ENCODE measurements at places on chromosomes 5 and 9.

- no peak for DNase-seq
These were observed 217.1 kb downstream of the PIK3R1 start for GRCh38 chr5:68432682-68433081.

DNA sequence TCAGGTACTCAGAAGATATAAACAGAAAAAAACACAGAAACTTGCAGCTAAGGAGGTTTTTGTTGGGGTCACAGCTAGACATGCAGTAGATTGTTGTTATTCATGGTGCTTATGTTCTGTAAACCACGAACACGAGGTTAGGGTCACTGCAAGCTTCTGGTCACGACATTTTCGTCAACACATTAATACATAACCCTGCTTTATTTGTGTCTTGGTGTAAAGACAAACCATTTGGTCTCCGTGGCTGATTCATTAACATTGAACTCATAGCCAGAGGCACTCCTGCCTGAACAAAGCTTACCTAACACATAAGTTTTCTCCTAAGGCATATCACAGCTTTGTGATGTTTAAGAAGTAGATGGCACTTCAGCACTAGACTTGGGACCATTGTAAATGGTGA lies 16.9 kb downstream of the TEK start:
- DNase-seq: no peak

DNA sequence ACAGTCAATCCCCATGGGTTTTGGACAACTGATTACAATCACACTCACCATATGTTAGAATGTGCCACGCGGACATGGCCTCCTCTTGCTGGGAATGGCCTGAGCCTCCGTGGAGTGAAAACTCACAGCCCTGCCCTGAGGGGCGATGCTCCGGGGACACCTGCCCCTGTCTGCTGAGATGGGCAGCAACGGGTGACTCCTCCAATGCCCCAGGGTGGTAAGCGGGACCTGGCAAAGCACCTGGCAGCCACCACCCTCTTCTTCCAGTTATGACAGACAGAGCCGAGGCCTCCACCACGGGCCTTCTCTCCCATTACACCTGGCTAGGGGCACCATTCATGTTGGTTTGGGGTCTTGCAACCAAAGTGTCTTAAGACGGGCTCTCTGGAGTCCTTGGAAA lies 94.9 kb upstream of the COL5A1 start:
- DNase-seq: no peak

- DNase-seq: no peak
These were observed 131.2 kb upstream of the LPCAT1 start for GRCh38 chr5:1654786-1655495.

GRCh38 chr5:173231381-173231766 lies 3.6 kb downstream of the NKX2-5 start:
- DNase-seq: no peak

GRCh38 chr9:72365525-72366256 lies 683 bp upstream of the ZFAND5 start:
- peak; percentile 70 for DNase-seq

DNA sequence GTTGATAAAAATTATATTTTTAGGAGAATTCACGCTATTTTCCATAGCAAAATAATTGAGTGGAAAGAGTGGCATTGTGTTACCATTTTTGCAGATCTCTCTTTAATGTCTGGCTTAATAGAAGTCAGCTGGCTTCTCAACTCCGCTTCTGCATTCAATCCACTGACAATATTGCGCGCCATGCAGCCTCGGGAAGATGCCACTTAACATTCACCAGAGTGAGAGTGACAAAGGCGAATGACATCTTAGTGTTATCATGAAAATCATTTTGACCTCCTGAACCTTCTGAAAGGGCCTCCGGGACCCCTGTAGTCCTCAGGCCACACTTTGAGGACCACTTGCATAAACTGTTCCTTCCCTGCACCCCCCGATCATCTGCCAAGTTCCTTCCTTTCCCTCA lies 80.1 kb upstream of the ORM1 start:
- DNase-seq: no peak

DNA sequence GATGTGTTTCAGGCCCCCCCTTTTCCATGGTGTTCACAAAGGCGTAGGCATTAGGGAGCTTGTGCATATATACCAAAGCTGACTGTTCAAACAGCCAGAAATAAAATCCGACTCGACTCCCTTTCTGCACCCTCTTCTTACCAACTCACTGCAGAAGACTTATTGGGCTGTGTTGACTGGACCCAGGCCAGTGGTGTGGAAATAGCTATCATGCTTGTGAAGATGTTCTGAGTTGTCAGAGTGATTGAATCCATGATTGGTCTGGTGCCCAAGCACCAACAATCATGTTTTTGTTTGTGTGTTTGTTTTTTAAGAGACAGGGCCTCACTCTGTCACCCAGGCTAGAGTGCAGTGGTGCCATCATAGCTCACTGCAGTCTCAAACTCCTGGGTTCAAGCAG lies 21.6 kb downstream of the TJP2 start:
- DNase-seq: no peak

GRCh38 chr5:83035373-83036100 lies 41.7 kb downstream of the TMEM167A start:
- no peak for DNase-seq

- DNase-seq: no peak
These were observed 9.1 kb downstream of the MAN1B1 start for GRCh38 chr9:137095664-137096517.

DNA sequence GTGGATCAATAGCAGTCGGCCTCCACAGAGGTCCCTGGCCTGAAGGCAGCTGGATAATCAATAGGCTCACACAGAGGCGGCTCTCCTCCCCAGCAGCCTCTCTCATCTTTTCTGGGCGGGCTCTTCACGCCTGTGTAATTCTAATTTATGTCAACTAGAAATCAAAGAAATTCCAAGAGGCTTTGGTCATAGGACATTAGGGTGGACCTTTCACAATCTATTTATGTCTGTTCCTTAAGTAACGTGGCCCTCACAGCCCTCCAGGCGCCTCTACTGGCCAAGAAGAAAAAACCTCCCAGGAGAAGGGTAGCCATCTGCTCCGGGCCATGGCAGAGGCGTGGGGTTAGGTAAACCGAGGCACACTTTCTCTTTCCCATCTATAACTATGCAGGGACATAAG lies 205.1 kb upstream of the EFNA5 start:
- peak; percentile 63 for DNase-seq

DNA sequence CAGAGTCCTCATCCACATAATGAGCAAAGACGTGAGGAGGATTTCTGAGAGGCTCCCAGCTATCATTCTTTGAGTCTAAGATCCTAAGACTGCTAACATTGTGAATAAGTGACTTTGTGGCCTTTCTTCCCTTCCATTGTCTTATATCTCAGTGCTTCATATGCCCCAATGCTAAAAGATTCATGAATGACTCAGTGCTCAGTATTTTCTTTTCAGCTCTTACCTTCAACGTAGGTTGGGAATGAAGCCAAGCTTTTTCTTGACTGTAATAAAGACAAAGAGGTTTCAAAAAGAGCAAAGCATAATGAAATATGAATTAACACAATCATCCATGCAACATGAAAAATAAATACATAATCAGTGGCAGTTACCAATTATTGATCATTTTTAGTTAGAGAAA lies 146.4 kb downstream of the ENTREP1 start:
- DNase-seq: peak; percentile 11

GRCh38 chr9:99113414-99114048 lies 8.6 kb downstream of the TGFBR1 start:
- no peak for DNase-seq

DNA sequence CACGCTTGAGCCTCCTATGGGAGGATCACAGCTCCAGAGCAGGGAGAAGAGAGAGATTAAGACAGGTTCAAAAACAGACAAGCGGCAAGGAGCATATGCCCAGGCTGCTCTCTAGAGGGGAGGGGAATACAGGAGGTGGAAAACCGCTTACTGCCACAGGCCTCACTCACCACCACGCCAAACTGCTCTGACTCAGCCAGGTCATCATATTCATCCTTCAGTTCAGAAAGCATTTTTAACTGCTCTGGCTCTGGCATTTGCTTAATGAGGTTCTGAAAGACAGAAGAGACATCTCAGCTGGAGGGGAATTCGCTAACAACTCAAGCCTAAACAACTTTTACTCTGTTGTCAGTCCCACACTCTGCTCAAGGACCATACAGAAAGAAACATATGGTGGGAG lies 40.1 kb downstream of the PCDHGC5 start:
- peak; percentile 82 for DNase-seq

DNA sequence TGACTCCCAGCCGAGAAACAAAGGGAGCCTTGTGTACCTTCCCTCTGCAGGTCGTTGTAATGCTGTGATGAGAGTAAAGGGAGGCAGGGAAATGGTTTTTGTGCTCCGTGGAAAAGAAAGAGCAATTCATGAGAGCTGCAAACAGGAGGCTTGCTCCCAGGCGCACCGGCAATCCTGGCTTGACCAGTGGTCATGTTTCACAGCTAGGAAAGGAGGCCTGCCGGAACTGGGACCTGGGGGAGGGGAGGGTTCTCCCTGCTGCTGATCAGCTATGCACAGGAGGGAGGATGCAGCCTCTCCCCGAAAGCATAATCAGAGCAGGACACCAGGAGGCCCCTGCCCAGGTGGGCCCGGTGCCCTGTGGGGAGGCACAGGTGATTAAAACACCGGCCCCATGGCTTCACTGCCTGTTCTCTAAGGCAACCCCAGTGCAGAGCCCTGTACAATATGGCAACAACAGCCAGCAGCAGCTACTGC lies 131.3 kb downstream of the ZDHHC21 start:
- no peak for DNase-seq

DNA sequence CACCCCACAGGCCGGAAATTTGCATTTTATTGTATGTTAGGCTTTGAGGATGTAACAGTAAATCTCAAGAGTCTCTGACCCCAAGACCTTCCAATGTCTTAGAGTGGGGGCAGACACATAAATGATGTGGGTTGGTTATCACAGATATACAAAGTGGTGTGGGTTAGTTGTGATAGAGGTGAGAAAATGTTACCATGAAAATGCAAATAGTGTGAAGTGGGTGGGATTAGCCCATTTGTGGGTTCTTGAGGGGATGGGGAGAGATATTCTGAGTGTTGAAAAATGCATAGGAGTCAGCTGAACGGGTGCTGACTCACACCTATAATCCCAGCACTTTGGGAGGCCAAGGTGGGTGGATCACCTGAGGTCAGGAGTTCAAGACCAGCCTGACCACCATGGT lies 7.9 kb upstream of the RNF145 start:
- no peak for DNase-seq

DNA sequence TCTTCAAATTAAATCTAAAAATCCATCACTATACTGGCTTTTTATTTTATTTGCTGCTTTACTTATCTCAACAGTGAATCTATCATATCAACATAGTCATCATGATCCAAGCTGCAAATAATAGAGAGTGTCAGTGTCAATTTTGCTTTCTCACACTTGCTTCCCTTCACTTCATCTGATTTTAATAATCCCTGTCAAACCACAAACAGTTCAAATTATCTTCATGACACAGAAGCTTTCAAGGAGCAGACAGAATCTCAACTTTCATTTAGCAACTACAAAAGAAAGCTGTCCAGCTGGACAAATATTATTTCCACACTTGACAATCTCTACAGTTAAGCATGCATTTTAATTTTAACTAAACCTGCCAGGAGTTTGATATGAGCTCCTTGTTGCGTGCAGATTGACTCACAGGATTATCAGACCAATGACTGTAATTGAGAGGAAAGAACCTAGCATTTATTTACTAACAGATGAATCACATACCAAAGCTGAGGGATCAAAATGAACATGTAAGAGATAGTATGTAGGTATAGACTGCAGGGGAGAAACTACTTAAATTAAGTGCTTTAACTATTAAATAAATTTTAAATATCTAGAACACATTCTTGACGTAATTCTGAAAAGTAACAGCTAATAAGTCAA lies 56.0 kb downstream of the KIAA0825 start:
- DNase-seq: no peak

DNA sequence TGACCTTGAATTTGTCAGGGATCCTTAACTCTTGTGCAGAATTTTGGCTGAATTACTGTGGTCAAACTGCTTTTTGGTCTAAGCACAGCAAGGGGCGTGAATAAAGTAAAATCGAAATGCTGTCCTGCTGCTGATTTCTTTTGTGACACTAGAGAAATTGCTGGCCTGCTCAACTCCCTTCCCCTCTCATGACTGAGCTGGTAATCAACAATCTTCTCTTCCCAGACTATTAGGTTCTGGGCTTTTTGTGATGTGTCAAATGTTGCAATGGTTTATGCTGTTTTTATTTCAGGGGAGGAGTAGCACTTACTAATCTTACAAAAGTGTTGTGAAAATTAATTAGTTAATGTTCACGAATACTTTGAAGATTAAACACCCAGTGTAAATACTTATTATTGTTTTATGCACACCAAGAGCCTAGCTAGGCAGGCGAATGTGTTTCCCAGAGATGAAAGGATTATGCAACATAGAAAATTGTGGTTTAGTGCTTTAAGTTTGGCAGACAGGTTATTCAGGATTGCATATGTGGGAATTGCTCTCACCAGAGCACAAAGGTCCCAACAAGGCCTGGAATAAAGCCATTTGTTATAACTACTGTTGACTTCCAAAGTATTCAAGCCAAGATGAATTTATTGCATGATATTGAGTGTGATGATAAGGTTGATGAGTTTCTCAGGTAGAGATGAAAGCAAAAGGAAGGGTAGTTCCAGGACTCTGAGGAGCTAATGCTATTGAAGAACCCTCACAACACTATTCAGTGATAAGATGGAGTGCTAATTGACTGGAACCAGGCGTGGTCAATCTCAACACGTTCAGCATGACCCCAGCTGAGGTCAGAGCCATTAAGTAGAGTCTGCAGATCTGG lies 280.7 kb upstream of the ZNF608 start:
- DNase-seq: peak; percentile 23

GRCh38 chr9:23492126-23493002 lies 333.7 kb downstream of the ELAVL2 start:
- DNase-seq: peak; percentile 46

GRCh38 chr5:34480810-34481528 lies 175.2 kb upstream of the RAI14 start:
- no peak for DNase-seq

GRCh38 chr9:34929506-34930102 lies 28.5 kb upstream of the PHF24 start:
- DNase-seq: no peak

DNA sequence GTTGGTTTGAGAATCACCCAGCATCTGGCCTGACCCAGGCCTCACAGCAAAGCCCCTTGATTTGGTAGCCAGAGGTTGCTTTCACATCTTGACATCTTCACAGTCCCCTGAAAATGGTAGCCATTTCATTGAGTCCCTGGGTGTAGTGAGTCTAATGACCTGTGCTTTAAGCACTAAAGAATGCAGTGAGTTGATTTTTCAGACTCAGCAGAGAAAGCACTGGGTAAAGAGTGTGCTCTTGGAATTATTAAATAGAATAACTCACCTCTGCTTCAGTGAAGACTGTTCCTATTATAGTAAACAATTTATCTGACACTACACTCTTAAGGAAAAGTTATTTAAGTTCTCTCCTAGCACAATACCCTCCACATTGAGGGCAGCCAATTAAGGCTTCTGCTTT lies 56.2 kb downstream of the PTCD2 start:
- DNase-seq: no peak

Measured in fibroblast of skin of abdomen (primary cell).